ENCODE measurements at places on chromosomes 6 and 20.

DNA sequence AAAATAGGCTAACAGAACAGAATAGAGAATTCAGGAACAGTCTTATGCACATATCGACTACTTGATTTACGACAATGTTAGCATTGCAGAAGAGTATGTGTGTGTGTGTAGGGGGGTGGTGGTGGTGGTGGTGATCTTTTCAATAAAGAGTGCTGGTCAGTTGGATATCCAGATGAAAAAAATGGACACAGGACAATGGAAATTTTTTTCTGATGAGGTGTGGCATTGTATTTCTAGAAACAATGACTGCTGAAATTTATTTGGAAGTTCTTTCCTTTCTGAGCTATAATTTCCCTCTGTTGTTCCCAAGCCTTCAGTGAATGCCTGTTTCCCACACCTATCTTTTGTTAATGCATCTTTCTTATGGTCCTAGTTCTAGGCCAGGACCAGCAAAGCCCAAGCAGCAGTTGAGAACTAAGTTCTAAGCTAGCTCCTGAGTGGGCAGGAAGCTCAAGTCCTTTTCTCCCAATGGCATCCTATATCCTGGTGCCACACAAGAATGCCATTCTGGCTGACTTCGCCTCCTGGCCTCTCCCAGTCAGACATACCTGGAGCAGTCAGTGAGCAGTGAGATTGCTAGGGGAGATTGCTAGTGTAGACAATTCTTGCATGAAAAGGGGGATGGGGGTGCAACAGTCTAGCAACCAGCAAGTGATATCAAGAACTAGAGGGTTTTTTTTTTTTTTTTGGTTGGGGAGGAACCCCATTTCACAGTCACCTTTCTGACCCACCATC lies 1.2 kb upstream of the TOX2 start:
- no peak for DNase-seq

DNA sequence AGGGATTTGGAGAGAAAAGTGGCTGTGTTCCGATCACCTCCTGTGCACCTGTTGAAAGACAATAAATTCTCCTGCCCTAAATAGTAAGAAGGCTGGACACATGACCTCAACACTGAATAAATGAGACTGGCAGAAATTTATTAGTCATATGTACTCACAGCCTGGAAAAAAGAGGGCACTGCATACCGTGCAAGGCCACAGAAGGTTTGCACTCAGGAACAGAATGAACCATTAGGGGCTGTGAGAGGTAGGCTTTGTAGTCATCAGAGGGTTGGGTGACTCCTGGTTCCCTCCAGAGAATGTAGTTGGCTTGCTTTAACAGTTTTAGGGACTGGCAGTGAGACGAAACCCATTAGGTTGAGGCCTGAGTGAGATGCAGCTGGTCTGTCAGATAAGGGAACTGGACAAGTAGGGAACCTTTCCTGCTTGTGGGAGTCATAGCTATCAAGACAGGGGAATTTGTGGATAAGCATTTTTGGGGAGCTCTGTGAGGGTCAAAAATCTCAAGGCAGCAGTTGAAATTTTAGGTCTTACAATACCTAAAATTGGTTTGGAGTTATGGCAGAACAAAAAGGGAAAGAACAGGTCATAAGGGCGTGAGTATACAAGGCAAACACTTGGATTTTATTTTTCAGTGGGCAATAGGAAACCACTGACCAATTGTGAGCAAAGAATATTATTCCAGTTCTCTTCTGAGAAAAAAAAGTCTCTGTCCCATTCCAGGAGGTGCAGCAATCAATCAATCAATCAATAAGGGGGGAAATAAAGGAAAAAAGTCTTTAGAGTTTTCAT lies 67.9 kb upstream of the BTN3A2 start:
- no peak for DNase-seq

GRCh38 chr6:30682143-30683117 lies 4.0 kb downstream of the PPP1R18 start:
- DNase-seq: no peak

DNA sequence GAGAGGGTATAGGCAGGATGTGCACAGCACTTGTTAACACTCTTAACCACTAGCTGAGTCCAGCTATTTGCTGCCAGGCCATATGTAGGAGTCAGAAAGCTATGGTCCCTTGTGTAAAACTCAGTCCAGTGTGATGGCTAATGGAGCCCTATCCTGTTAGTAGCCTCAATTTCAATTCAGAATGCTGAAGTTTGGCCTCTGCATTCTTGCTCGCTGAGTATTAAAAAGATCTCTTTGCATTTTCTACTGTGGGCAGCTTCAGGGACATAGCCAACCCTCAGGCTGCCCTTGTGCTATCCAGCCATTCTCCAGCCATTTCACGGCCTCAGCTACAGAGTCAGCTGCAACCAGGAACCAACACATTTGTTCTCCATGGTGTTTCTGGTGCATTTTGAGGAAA lies 92.5 kb downstream of the SPTLC3 start:
- no peak for DNase-seq

DNA sequence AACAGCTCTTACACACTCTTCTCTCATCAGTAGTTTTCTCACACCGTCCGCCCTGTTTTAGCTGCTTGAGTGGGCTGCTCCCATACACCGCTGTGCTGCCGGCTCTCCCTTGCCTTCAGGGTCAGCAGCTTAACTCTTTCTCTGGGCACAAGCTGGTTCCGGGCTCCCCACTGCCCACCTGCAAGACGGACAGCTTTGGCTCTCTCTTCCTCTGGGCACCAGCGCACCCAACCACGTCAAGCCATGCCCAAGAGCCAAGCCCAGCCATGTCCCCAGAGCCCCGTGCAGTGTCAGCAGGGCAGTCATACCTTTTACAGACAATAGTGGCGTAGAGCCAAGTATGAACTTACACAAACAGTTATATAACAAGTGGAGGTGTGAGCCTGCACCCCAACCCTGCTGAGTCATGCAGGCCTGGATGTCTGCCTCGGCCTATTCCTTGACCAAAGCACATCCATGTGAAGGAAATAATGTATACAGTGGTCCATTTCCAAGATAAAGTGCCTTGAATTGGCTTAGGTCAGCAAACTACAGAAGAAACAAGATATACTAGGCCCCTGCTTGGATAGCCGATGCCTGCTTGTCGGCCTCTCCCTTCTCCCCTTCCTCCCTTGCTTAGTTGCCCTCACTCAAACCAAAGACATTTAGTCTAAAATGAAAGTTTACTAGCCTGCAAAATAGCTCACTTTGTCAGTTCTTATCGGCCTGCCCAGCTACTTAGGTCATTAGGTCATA lies 89.3 kb downstream of the JPH2 start:
- DNase-seq: no peak

- no peak for DNase-seq
Observed at GRCh38 chr6:166610069-166610468, 17.0 kb downstream of the RPS6KA2 start.

DNA sequence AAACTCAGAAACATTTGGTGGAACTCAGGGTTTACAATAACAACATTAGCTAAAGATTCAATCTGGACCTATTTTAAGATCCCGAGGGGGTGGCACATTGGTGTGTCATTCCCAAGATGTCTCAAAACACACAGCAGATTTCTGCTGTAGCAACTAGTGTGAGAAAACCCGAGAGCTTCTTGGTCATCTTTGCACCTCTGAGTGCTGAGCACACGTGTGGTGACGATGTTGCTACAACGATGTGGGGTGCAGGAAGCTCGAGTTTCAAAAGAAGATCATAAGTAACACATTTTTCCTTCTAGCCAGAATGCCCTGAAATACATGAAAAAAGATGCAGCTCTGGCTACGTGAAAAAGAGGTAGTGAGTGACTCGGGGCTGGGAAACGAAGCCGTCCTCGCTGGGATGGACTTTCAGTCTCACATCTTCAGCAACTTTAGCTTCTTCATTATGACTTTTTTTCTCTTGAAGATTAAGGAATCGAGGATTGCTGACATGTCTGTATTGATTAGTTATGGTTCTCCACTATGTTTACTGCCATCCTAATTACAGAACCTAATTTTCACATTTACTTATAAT lies 1.5 kb downstream of the RAMACL start:
- DNase-seq: no peak

DNA sequence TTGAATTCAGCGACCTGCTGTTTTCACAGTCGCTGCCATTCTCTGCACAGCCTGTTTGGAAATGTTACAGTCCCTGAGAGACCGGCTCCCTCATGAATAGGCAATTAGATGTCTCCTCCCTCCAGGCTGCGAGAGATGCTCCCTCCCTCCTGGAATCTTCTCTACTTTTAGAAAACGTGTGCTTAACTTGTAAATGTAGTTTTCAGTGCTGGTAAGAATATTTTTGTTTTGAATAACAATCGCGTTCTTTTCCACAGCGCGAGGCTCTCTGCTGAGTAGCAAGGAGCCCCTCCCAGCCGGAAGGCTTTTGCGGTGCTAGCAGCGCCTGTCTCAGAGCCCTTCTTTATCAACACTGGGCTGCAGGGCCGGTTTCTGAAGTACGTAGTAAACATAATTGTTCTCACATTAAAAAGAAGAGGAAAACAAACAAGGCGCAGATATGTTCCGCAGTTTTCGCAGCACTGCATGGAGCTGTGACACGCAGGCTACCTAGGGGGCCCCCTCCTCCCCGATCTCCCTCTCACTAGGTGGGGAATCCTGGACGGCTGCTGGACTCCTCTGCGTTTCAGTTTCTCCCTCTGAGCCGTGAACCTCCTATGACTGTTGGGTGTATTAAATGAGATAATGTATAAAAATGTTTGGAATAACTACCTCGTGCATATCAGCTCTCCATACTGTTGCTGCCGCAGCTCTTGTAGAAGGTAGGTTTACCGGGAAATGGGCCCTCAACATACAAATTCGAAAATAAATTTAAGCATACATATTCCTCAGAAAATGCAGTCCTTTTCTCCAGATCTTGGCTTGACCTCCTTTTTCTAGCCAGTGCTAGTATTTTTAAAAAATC lies 79.0 kb upstream of the SPACA1 start:
- DNase-seq: no peak

GRCh38 chr6:1778686-1779235 lies 169.0 kb downstream of the FOXC1 start:
- no peak for DNase-seq

DNA sequence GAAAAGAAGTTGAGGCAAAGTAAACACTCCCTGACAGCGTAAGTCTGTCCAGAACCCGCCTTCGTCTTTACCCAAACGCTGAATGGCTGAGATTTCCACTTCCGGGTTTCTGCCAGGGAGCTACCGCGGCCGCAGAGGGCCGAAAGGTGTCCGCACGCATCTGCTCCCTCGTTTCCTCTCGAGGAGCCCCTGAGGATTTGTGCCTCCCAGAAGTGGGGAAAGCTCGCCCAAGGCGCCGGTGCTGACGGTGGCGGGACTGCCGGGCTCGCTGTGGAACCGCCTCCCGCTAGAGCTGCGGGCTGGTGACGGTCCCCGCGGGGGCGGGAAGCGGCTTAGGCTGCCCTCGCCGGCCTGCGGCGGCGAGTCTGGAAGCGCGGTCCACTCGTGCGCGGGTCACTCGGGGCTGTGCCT lies 1760.2 kb upstream of the DEFB115 start:
- DNase-seq: peak; percentile 3

GRCh38 chr6:111971866-111972532 lies 81.9 kb upstream of the CCN6 start:
- no peak for DNase-seq

GRCh38 chr20:58472273-58473018 lies 42.8 kb downstream of the APCDD1L start:
- no peak for DNase-seq

- no peak for DNase-seq
Observed at GRCh38 chr6:147126618-147127022, 77.6 kb upstream of the STXBP5 start.

- DNase-seq: no peak
Observed at GRCh38 chr6:41581381-41581991, 35.3 kb downstream of the FOXP4 start.

DNA sequence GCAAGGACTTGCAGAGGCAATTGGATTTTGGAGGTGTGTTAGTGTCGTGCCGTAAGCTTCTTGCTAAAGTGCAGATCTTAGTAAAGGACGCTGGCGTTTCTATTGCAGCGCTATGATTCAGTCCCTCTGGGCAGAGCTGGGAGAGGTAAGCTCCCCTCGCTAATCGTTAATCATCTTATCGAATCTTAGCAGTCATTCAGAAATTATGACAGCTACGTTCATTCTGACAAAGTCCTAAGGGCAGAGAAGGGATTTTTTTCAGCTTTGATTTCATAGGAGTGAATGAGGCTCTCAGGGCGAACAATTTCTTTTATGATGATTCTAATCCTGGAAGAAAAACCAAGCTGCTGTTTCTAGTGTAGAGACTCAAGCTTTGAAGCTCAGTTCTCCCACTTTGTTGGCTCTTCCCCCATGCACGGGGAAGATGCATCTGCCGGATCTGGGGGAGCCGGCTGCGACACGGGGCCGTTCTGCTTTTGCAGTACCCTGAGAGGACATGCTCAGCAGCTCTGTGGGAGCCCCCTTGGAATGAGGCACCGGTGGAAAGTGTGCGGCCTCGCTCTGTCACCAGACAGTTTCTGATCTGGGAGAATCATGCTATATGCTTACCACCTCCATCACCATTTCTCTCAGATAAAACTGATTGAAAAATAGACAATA lies 79.1 kb upstream of the SLC22A23 start:
- no peak for DNase-seq

GRCh38 chr6:151911401-151911800 lies 103.9 kb downstream of the ESR1 start:
- DNase-seq: no peak

- no peak for DNase-seq
Observed at GRCh38 chr6:129117355-129117754, 234.4 kb downstream of the LAMA2 start.

- DNase-seq: no peak
Observed at GRCh38 chr6:106643061-106643460, 13.7 kb downstream of the QRSL1 start.

GRCh38 chr20:45968801-45969711 lies 2.9 kb downstream of the ZNF335 start:
- no peak for DNase-seq

GRCh38 chr6:11132194-11132888 lies 20.8 kb upstream of the ERVFRD-1 start:
- DNase-seq: no peak

- DNase-seq: no peak
Observed at GRCh38 chr20:29689411-29690225, 1567.8 kb upstream of the DEFB115 start.

DNA sequence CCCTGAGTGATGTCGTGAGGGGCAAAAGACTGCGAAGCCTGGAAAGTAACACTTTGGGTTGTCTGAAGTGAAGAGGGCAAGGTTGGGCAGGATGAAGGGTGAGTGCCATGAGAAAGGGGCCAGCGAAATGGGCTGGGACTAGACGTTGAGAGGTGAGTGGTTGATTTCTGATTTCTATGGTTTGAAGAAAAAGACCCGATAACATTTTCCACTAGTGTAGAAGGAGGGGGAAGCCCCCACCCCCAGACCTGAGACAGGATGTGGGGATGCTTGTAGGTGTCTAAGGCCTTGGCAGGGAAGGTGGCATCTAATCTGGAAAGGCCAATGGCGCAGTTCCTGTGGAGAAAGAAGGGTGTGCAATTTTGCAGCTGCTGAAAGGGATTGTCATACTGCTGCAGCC lies 25.3 kb upstream of the KIF3B start:
- no peak for DNase-seq

GRCh38 chr20:64156136-64156885 lies 7.9 kb upstream of the MYT1 start:
- DNase-seq: no peak

Data from hematopoietic multipotent progenitor cell treated with erythropoietin and hydrocortisone succinate and interleukin-3 and kit ligand, for 17 days (in vitro differentiated cells).